ENCODE measurements at places on chromosomes 2 and 18.

GRCh38 chr2:98454500-98455235, 10.0 kb downstream of the INPP4A start:
- peak; percentile 58 for DNase-seq

GRCh38 chr2:47784352-47784851, 1.5 kb downstream of the MSH6 start:
- no peak for DNase-seq

- DNase-seq, result no peak
These were observed 172.2 kb upstream of the MYCN start for GRCh38 chr2:15768142-15768541.

DNA sequence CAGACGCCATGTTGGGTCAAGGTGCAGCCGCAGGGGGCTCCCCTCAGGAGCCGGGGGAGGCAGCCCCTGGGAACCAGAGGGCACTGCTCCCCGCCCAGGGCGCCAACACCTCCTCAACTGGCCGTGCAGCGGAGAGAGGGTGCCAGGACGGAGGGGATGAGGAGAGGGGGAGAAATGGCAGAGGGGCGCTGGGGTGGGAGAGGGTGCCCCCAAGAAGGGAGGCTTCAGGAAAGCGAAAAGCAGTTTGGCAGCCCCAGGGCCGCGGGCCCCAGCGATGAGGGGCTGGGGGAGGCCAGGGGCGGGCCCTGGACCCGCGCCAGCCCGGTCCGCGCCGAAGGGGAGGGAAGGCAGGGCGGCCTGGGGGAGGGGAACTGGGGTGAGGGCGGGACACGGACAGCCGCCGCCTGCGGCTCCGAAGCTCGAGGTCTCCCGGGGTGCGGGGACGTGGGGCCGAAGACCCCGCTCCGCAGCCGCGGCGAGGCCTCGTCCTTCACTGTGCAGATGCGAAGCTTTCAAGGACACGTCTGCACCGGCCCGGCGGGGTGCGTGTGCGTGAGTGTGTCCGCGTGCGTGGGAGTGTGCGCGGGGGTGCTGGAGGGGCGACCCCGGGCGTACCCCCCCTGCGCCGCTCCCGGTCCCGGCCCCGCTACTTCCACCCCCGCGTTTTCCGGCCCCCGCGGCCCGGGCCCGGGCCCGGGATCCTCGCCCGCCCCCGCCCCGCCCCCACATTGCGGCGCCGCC, 1.4 kb downstream of the DNMT3A start:
- DNase-seq, result no peak

DNA sequence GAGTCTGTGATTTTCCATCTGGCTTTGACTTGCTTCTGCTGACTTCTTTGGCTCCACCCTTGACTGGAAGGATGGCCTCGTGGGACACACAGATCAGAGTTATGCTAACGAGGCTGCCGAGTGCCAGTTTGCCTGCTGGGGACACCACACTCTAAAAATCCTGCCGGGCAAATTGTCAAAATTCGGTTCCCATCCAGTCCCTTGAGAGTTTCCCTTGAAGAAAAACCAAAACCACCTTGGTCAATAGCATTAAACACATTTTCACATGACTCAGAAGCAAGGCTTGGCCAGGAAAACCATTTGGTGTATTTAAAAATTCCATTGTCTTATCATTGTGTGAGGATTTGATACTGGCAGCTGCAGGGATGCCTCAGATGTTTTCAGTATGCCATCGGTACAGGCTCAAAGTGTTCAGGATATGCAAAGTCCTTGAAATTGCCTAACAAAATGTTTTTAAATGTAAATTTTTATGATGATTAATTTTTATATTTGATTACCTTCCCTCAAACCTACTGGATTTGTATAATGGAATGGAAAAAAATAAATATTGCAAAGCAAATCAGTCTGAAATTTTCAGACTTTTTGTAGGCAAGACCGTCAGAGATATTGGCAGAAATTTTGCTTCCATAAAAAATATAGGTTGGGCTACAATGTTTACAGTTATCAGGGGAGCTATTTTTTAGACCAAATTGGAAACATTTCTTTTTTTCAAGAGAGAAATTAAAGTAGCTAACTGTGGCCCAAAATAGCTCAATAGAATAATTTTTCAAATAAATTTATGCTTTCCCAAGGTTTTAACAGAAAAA, 41.6 kb downstream of the KCNE4 start:
- no peak for DNase-seq

- DNase-seq, result no peak
These were observed 116.9 kb downstream of the C1D start for GRCh38 chr2:67945940-67946339.

GRCh38 chr18:12726774-12727550, 24.1 kb downstream of the PSMG2 start:
- peak; percentile 72 for DNase-seq

DNA sequence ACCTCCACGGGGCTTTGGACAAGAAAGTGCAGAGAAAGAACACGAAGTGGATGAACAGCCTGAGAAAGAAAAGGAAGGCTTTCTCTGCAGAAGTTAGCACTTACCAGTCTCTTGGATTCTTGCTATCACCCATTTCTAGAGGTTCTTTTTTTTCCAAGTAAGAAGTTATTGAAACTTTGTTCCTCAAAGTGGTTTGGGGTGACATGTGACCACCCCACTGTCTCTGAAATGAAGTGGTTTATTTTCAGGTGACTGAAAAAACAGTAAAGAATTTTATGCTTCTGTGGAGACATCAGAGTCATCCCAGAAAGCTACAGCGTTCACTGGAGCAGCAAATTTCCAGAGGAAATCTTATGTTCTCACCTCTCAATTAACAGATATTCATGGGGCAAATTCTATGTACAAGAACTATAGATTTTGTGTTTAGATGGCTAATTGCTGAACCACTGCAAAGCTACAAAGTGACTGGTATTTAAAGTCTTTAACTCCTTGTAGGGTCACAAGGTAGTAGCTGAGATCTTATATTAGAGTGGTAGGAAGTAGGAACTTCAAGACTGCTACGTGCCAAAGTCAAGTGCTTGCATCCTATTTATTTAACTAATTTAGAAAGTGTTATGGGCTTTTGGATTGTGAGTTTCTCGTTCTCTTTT, 267.5 kb downstream of the TGIF1 start:
- DNase-seq, result no peak

DNA sequence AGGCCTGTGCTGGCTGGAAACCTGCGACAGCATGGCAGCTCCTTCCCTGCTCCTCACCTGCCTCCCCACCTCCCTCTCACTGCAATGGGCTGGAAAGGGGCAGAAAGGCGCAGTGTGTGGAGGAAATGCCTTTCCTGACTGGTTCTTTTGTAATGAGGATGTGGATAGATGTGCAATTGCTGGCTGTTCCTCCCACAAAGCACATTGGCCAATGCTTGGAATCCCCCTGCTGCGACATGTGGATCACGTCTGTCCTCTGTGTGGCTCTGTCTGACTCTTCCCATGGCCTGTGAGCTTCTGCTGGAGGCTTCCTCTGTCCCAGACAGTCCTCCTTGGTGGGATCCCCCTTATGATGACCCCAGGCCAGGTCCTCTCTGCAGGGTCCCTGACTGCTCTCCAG, 172.5 kb downstream of the NCK2 start:
- no peak for DNase-seq

DNA sequence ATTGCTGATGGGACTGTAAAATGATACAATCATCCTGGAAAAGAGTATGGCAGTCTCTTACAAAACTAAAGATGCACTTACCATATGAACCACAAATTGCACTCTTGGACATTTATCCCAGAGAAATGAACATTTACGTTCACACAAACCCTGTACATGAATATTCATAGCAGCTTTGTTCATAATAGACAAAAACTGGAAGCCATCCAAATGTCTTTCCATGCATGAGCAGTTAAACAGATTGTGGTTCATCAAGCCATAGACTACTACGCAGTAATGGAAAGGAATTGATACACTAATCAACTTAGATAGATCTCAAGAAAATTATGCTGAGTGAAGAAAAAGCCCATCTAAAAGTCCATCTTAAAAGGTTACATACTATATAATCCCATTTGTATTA, 156.1 kb upstream of the SLC39A10 start:
- no peak for DNase-seq

GRCh38 chr2:12032975-12033374, 286.5 kb downstream of the LPIN1 start:
- no peak for DNase-seq

- DNase-seq, result no peak
These were observed 21.1 kb upstream of the COX7A2L start for GRCh38 chr2:42382144-42382543.

DNA sequence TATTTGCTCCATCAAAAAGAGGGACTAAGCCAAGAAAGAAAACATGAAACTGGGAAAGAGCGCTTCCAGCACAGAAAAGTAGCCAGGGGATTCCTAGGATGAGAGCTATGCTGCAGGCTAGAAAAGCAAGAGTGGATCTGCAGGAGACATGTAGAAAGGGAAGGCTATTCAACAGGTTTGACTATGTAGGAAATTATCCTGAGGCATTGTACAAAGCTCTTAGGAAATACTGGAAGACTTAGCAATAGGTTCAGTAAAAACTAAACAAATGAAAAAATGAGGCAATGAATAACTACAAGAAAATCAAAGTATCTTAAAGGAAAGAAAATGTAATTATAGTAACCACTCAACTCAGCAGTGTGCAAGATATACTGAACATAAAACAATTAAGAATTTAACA, 229.5 kb upstream of the FBXO11 start:
- DNase-seq, result no peak

- DNase-seq, result no peak
These were observed 57.1 kb downstream of the CAVIN2 start for GRCh38 chr2:191789796-191790195.

DNA sequence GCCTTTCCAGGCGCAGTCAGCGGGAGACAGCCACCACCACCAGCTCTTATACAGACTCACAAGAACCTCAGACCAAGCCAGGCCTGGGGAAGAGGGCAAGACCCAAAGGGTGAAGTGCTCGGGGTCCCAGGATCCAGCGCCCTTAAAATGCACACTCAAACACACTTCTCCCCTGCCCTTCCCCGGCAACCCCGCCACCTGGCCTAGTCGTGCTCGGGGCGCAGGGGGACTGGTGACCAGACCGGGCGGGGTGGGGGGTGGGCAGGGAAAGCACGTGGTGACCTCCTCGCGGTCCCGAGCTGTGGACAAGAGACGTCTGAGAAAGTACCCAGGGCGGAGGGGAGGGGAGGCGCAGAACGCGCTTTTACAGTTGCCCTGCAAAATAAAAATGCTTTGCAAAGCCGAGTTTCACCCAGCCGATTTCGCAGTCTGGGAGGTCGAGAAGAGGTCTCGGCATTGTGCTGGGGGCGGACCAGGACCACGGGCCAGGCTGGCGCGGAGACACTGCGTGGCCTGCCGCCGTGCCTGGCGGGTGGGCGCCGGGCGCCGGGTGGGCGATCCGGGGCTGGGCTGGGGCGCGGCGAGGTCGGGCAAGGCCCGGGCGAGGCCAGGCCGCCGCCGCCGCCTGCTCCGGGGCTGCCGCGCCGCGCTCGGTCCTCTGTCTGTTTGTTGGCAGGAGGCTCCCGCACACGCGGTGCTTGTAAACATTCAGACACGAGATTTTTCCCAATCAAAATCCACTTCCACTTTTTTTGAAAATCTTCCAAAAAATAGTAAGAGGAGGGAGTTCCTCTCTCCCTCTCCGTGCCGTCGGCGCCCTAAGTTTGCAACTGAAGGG, 2.0 kb downstream of the BCL11A start:
- no peak for DNase-seq

DNA sequence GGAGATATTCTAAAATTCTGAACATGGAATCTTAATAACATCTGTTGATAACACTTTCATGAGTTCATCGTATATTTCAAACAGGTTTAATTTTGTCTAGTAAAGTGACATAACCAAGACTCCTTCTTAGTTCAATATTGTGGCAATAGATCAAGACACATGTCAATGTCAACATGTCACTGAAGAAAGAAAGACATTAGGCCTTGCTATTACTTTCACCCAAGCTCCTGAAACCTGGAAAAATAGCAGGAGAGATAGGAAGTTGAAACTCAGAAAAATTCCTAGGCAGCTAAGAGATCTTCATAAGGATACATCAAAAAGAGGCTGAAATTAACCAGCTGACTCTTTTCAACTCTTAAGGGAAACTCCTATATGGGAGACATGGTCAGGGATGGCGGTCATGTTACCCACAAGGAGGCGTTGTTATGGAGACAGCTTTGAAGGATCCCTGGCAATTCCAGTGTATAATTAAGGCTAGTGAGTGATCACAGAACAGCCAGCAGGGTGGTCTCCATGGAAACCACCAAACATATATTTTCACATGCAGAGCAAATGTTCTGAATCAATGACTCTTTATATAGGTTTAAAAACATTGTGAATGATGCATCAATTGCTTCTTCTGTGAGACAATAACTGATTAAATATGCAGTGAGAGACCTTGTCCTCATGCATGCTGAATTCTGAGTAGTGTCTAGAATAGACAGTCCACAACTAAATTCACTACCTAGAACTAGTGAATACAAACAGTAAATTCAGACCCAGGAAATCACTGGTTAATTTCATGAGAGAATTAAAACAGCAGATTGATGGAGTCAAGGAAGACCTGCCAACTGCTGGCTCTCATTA, 115.3 kb upstream of the RIOK3 start:
- no peak for DNase-seq

DNA sequence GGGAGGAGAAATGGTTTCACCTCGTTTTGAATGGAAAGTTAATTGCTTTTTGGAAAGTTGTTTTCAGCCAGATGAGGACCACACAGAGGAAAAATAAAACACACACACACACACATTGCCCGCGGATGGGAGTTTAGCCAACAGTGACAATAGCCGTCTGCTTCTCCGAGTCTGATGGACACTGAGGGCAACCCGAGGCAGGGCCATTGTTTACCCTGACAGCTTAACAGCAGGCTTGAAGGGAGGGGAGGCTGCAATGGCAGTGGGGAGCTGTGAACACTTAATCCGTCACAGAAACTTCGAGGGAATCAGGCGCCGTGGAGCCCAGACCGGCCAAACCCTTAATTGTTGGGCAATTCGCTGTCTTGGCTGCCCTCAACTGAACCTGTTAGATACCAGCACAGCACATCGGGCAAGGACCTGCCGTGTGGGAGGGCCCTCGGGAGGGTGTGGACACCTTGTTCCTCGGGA, 145.9 kb downstream of the ACKR3 start:
- no peak for DNase-seq

DNA sequence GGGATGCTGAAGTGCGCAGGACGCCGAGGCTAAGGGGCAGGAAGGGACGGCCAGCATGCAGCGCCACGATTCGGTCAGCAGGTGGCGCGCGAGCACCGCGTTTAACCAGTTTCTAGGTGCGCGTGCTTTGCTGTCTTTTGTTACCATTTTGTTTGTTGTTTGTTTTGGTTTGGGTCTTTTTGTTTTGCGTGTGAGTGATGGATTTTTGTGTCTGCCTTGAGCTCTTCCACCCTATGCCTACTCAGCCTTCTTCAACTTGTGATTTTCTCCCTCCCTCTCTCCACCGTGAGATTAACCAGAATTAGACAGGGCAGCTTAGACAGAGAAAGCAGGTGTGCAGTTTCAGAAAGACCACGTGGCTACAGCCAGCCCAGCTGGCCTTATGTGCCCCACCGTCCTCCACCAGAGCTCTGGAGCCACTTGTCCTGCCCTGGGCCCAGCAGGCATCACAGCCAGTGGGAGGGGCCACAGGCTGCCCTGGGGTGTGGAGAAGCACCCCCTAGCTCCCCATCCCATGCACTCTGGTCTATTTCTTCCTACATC, 180.2 kb downstream of the RNF144A start:
- DNase-seq, result peak; percentile 84
